ENCODE measurements at places on chromosomes 3 and 15.

DNA sequence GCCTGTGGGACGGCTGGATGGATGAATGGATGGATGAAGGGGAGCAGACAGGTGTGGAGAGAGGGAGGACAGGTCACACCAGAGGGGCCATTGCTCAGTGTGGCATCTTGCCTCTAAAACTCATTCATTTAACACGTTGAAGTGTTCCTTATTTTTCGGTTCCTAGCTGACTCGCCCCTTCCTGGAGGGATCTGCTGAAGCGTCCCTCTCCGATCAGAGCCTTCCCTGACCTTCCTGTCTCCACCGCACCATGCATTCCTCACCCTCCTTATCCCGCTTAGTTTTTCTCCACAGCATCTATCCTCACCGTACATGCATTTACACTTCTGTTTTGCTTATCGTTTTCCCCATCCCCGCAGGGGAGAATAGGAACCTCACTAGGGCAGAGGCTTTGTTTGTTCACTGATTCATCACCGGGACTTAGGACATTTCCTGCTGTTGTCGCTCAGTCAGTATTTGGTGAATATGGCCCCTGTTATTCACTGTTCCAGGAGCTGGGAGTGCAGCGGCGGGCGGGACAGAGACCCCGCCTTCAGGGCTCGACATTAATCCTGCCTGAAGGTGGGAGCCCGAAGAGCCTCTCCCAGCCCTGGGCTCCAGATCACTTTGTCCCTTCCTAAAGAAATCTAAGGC is 32.0 kb downstream of the FOXL2 start:
- DNase-seq = peak; percentile 65

GRCh38 chr3:127014536-127015281 is 31.8 kb downstream of the PLXNA1 start:
- no peak for DNase-seq

- no peak for DNase-seq
Measured at GRCh38 chr3:161254861-161255260, 33.8 kb downstream of the NMD3 start.

- no peak for DNase-seq
Measured at GRCh38 chr3:11363715-11364114, 91.5 kb downstream of the ATG7 start.

GRCh38 chr3:152243721-152244516 is 24.8 kb upstream of the MBNL1 start:
- no peak for DNase-seq

DNA sequence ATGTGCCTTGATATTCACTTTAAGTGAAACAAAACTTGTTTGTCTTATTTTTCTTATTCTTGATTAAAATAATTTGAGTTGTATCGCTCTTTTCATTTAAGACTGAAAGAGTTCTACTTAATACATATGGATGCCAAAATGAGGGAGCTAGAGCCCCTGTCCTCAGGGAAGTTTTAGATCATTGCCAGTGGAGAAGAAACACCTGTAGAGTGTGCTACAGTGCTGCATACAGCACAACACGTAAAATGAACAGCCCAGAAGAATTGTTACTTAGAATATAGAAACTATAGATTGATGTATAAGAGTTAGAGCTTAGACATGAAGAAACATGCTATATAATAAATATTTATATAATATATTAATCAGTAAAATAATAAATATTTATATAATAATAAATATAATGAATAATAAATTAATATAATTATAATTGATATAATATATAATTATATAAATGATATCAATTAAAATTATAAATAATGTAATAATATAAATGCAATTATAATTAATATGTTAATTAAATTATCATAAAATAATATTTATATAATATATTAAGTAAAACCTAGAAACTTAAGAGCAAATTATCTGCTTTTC is 1234.7 kb downstream of the ROBO2 start:
- no peak for DNase-seq

DNA sequence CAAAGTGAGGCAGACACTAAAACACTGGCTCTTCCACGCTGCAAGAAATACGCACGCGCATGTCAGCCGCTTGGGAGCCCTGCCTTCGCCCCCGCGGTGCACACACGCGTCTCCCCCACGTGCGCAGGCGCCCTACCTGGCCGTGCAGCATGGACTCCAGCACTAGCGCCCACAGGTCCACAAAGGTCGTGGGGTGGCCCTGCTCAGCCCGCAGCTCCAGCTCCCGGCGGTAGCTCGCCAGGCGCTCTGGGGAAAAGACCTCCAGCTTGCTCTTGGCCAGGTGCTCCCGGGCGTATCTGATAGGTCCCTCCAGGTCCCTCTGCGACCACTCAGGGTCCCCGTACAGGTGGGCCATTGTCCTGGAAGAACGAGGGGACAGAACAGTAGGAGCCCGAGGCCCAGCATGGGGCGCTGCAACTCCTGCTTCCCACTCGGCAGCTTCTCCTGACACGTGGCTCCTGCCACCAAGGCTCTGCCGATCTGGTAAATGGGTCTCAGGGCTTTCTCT is 14.9 kb downstream of the PLA2G4D start:
- no peak for DNase-seq

DNA sequence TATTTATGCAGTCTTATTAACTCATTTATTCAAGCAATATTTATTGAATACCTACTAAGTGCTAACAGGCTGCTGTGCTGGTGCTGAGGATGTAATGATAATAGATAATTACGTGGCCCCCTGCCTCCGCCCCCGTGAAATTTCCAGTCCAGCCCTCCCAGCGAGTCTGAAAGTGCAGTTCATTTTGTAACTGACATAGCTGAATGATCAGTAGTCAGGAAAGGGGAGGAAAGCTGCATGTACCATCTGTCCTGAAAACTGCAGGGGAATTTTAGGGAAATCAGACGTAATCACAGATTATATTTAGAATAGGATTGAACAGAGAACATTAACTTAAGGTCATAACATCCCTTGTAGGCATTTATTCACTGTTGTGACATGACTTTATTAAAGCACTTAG is 736.8 kb downstream of the MCTP2 start:
- no peak for DNase-seq

DNA sequence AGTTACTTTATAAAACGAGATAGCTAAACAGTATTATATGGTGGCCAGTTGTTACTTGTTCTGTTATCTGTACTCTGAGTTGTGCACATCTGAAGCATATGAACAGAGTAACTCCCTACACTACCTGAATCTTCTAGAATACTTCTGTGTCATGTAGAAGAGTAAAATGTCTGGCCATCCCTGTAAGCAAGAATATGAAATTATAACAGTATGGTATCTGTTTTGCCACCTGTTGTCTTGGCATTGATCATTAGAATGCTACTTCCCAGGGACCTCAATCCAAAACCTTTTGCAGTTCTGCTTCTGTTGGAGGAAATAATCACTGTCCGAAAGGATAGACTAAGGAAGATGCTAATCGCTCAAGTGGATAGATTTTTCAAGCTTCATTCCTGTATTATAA is 1.9 kb downstream of the TEX9 start:
- no peak for DNase-seq

DNA sequence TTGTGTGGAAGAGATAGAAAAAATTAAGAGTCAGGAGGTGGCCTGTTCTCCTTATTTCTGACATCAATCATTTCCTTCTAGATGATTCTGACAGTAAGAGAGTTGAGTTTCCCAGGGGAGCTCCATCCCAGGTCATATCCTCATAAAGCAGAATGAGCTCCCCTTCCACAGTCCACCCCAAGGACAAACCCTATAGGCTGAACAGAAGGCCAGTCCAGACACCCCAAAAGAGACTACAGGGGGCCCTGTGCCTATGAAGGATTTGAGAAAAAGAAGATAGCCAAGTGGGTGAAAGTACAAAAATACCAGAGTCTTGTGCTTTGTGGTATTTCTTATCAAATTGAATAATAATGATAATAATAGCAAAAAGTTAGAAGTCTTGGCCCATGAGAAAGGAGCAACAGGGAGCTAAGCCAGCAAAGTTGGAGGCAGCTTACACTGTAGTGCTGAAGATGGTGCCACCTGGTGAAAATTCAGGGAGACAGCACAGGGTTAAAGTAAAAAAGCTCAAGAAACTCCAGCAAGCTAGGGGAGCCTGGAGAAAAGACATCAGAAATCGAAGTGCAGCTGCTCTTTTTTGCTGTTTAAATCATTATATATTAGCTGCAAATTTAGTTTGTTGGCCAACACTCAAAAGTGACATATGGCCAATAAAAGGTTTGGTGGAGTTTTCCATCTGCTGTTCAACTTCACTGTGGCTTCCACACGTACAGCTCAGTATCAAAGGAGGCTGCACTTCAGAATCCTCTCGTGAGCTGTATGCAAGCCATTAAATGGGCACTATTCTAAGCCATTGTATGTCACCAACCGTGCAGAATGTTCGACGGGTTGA is 35.8 kb upstream of the SLC24A5 start:
- peak; percentile 37 for DNase-seq

DNA sequence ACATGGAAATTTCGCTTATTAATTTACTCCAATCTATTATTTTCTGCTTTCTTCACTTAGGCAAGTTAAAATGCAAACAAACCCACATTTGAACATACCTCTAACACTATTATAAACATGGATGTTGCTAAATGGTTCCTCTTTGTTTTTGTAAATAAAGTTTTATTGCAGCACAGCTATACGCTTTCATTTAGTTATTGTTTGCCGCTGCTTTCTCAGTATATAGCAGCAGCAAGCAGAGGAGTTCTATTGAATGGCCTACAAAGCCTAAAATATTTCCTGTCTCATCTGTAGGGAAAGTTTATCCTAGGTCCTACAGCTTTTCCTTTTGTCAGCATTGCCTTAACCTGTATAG is 7.9 kb upstream of the CHD2 start:
- DNase-seq = no peak

DNA sequence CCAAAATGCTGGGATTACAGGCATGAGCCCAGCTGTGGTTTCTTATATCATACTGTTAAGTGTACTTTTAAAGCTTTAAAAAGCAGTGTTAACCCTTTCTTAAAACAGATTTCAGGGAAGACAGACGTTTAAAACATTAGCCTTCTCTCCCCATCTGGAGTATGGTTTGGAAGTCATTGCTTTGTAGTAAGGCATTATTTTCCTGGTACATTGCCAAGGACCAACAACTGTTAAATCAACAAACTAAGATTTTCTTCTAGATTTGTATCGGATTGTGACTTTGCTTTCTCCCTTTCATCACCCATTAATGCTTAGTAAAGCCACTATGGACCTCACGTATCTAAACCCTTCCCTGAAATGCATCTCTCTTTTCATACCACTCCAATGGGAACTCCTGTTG is 50.5 kb downstream of the UBE2E1 start:
- peak; percentile 41 for DNase-seq

- DNase-seq = no peak
Measured at GRCh38 chr15:91624353-91624968, 229.0 kb upstream of the SLCO3A1 start.

GRCh38 chr15:77032052-77032646 is 37.2 kb downstream of the PSTPIP1 start:
- DNase-seq = no peak

- DNase-seq = peak; percentile 15
Measured at GRCh38 chr3:190192739-190193138, 72.0 kb upstream of the P3H2 start.

DNA sequence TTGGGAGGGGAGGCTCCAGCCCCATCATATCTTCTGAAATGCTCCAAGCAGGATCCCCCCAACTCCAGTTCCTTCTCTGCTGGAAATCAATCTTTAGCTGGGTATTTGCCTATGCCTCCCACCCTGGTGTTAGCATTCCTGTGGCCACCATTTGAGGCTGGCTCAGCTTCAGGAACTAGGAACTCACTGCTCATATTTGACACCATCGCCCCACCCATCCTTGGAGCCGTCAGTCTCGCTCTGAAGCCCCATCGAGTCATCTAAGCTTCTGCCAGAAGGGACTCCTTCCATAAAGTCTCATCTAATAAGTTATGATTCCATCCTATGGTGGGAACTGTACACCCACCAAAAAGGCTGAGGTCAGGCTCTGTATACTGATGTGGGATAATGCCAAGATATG is 26.4 kb downstream of the PRKCD start:
- DNase-seq = peak; percentile 69

DNA sequence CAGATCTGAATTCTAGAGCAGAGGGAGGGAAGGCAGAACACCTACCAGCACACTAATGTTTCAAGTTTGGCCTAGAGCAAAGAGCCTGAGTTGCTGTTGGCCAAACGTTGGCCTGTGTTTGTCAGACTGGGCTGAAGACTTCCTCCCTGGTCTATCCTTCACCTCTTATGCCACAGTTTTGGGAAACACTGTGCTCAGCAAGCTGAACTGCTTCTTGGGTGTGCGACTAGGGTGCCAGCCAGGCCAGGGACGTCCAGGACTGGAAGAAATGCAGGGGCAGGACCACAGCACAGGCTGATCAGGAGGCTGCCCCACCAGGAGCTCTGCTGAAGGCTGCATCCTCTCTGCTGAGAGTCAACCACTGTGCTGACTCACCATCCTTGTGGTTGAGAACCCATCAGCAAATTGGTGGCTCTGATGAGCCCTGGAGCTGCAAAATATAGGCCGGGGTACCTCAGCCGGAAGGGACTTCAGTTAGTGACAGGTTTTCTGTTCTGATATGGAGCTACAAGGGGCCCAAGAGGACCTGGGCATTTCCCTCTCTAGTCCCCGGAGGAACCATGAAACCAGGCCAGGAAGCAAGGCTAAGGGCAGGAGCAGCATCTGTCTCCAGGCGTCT is 131.6 kb upstream of the RASGRP1 start:
- peak; percentile 79 for DNase-seq
